NCI-H1092 (cell line): ENCODE measurements at places on chromosomes 2 and 18.

GRCh38 chr2:65357095-65357958 lies 75.1 kb downstream of the SPRED2 start:
- no peak for DNase-seq

- DNase-seq: no peak
Measured at GRCh38 chr2:144249035-144249637, 270.8 kb downstream of the ZEB2 start.

DNA sequence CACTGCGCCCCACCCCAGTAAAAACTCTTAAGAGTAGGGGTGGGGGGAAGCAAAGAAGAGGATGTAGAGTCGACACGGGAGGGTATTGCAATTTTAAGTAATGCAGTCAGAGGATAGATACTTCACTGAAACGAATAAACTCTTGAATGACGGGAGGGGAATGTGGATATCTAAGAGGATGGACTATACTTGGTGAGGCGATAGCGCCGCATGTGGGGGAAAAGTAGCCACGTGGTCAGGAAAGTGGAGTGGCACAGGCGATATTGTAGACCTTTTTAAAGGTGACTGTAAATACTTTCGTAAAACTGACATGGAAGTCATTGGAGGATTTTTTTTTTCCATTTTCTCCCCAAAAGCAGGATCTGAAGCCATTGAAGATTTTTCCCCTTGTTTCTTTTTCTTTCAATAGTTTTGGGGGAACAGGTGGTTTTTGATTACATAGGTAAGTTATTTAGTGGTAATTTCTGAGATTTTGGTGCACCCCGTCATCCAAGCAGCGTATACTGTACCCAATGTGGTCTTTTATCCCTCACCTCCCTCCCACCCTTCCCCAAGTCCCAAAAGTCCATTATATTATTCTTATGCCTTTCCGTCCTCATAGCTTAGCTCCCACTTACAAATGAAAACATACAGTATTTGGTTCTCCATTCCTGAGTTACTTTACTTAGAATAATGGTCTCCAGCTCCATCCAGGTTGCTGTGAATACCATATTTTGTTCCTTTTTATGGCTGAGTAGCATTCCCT lies 13.8 kb downstream of the CLK1 start:
- DNase-seq: no peak

DNA sequence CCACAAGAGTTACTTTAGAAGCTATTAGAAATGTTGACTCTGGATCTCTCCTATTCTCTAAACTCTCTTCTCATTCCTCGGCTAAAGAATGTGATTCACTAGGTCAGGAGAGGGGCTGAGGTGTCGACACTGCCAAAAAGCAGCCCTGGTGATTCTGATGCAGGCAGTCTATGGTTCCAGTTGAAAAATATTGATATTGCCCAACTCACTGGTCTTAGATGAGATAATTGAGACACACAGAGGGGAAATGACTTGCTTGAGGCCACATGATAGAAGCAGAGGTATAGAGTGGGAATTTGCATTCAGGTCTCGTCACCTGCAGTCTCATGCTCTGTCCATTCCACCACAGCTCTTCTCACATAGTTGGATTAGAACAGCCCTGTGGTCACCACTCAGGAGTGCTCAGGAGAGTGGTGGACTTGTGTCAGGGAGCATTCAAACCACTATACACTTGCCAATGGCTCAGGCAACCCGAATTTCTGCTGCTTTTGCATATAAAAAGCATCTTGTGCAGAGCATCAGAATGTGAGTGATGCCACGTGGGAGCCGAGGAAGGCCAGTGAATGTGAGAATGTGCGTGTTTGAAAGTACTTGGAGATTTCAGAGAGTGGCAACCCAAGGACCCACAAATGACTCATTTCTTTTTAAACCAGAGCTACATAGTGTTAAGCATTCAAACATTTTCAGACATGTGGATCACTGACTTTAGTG lies 65.1 kb upstream of the CTLA4 start:
- no peak for DNase-seq

DNA sequence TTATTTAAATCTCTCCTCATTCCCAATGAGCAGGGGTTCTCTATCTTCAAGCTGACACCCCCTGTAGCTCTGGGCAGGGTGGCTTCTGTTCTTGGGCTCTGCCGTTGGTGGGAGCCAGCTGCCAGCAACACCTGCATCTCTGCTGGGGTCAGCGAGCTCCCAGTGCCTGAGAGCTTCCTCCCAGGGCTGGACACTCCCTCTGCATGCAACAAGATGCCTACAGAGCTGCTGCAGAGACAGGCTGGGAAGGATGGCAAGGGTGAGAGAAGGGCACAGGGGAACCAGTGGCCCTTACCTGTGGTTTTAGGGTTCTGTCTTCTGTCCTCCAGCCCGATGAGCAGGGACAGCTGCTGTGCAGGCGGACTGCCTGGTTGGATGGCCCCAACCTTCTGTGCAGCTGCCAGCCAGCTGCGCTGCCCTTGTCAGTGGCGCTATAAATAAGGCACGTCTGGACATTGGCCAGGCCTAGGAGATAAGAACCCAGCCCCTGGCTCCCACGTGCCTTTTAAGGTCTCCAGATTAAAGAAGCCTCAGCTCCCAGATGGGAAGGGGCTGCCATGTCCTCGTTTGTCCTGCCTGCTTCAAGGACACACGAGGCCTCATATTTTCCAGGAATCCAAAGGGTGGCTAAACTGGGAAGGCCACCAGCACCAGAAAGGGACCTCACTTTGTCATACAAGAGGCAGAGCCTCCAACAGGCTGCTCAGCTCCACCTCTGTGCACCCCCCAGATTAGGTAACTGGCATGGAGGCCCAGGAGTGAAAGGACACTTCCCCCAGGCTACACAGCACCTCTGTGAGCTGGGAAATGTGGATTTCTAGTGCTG lies 39.5 kb upstream of the FHL2 start:
- peak; percentile 59 for DNase-seq

GRCh38 chr18:52341608-52342381 lies 1.8 kb downstream of the DCC start:
- DNase-seq: peak; percentile 42

DNA sequence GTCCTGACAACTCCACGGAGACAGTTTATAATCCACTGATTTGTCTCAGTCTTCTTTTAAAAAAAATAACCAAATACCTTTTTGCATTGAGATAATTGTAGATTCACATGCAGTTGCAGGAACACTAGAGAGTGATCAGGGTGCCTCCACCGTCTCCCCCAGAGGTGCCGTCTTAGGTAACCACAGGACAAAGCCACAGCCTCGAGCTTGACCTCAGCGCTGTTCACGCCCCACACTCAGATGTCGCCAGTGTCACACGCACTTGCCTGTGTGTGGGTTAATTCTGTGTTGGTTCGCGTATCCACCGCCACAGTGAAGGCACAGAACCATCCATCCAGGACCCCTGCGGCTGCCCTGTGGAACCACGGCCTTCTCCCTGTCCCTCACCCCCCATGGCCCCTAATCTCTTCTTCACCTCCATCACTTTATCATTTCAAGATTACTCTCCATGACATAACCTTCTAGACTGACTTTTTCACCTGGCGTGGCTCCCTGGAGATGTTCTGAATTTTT lies 295.0 kb upstream of the HDAC4 start:
- DNase-seq: no peak

DNA sequence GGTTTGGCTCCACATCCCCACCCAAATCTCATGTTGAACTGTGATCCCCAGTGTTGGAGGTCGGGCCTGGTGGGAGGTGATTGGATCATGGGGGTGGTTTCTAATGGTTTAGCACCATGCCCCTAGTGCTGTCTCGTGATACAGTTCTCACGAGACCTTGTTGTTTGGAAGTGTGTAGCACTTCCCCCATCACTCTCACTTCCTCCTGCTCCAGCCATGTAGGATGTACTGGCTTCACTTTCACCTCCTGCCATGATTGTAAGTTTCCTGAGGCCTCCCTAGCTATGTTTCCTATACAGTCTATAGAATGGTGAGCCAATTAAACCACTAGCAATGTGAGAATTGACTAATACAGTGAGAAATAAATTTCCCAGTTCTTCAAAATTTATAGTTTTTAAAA lies 325.9 kb downstream of the FSIP2 start:
- DNase-seq: no peak
